ENCODE measurements at places on chromosomes 12 and 14. TPM values are rescaled to one million over a fixed set of nuclear protein-coding genes. Genes with fewer than 3 reads are reported as not detected.

Gene PPP4R4
- total RNA-seq: 0.31 TPM

DNA sequence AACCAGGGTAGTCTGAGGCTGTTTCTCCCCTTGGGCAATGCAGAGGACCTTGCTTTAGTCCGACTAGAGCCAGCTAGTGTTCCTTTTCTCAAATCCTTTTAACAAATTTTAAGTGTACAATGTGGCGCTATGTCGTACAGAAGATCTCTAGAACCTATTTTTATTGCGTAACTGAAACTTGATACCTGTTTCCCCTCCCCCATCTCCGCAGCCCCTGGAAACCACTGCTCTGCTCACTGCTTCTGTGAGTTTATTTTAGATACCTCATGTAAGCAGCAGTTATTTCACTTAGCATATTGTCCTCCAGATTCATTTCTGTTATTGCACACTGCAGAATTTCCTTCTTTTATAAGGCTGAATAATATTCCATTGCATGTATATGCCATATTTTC, 1092.3 kb downstream of the AACS start:
- DNase-seq: no peak

GRCh38 chr14:81401420-81402122, 1.4 kb upstream of the STON2 start:
- DNase-seq: no peak

Gene IL26
- not detected for total RNA-seq

GRCh38 chr12:115296613-115297198, 612.7 kb upstream of the TBX3 start:
- DNase-seq: no peak

DNA sequence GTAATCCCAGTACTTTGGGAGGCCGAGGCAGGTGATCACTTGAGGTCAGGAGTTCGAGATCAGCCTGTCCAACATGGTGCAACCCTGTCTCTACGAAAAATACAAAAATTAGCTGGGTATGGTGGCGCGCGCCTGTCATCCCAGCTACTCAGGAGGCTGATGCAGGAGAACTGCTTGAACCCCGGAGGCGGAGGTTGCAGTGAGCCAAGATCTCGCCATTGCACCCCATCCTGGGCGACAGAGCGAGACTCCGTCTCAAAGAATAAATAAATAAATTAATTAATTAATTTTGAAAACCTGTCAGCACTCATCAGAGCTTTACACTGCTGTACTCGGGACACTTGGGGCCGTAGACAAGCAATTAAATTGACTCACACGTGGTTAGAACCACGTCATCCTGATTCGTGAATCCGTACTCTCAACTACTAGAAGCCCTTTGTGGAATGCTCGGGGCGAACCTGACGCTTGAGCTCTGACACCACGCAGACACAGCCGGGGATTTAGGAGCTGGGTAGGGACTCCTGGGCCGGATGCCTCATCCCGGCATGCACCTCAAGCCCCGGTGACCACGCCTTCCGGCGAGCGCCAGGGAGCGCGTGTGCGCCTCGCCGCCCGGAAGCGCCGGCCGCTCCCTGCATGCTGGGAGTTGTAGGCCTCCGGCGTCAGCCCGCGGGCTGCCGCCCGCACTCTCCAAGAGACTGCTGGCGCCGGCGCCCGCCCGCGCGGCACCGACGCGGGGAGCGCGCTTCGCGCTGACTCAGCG, at the start of gene XPOT:
TSS of gene XPOT (plus strand) at position 686 of the 763 bp plus-strand sequence. CDS start 5,644 bp downstream, outside the sequence.
- peak; percentile 90 for DNase-seq

Gene TMEM132D
- total RNA-seq: 4.4 TPM

DNA sequence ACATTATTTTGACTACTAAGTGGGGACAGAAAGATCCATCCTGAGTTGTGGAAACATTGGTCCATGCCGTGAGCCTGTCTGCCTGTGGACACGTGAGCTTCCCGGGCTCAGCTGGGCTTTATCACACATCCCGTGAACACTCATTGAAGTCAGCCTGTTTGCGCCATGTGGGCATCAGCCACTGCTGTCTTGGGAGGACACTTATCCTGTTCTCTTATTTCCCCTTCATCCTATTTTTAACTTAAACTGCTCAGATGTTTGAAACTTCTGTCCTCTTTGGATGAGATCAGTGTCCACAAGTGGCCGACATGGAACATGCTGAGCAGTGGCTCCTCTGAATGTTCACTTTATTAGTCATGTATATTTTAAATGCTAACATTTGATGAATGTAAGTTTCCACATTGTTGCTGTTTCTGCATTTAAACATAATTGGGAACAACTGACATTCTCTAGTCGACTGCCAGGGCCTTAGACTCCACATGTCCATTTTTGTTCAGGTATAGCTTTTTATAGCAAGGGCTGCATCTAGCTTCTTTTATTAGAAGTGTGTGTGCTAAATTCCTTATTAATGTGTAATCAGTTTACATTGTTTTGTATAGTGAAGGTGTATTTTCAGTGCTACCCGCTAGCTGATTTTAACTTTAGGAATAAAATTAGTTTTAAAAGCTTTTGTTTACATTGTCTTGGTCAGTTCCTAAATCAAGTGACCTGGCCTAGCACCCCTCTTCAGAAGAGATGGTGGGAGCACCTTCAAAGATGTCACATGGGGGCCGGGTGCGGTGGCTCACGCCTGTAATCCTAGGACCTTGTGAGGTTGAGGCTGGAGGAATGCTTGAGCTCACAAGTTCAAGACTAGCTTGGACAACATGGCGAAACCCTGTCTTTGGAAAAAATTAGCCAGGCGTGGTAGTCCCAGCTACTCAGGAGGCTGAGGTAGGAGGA, 24.0 kb downstream of the RNF34 start:
- no peak for DNase-seq

Gene CISTR
- total RNA-seq: not detected

GRCh38 chr12:132955094-132956010, 754 bp downstream of the ZNF605 start:
- DNase-seq: peak; percentile 42

DNA sequence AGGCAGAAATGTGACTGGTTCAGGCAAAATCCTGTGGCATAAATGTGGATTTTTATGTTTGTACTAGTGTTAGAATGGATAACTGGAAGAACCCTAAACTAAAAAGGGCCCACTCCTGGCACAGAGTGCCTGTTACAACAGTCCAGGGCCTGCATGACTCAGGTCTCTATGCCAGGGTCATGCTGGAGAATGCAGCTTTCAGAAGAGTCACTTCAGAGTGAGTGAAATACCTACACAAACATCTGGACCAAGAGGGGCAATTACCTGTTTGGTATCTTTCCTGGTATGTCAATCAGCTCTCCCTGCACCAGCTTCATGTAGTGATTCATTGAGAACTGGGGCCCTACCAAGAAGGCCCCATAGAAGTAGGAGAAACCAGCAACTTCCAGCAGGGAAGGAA, 10.0 kb downstream of the EMG1 start:
- no peak for DNase-seq

GRCh38 chr14:85437148-85437547, 92.8 kb upstream of the FLRT2 start:
- no peak for DNase-seq

DNA sequence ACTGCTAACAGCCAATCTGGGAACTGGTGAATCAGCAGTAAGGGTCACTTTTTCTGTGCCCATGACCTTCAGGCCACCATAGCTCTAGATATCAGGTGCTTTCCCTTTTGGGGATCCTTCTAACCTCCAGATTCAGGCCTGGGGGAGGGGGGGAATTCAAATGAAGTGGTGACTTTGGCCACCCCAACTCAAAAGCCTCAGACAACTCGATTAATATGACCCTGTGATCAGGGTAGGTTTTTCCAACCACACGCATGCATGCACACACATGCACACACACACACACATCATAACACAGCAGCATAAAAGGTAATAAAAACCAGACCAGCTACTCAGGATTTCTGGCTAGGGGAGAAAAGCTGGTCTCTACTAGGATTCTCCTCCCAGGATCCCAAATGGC, 5.3 kb downstream of the TBX3 start:
- no peak for DNase-seq

Gene MIP
- total RNA-seq: 0.62 TPM

Gene GALNT4
- 3.3 TPM for total RNA-seq

Gene VRTN
- not detected for total RNA-seq

DNA sequence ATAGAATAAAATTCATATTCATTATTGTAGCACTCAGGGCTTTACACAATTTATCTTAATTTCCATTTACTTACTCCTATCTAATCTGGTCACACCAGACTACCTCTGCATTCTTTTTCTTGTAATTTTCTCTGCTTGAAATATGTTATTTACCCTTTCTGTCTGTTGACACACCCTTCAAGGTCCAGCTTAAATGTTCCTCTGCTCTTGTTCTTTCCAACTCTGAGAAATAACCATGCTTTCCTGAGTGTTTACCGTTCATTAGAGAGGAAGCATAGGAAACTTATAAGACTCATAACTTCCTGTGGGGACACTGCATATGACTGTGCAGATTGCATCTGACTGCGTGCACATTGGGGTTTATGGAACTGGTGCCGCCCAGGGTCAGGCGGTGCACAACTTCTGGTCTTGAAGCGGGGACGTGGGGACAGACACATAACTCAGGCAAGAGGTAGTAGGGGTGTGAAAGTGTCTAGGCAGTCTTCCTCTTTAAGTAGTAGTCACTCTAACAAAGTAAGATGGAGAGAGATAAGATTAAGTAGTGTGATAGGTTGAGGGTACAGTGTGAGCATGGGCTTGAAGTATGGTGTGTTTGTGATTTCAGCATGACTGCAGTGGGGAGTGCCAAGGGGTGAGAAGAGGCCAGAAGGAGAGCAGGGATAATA, 42.6 kb upstream of the FOXJ2 start:
- no peak for DNase-seq

Gene SLC8A3
- 48.7 TPM for total RNA-seq

DNA sequence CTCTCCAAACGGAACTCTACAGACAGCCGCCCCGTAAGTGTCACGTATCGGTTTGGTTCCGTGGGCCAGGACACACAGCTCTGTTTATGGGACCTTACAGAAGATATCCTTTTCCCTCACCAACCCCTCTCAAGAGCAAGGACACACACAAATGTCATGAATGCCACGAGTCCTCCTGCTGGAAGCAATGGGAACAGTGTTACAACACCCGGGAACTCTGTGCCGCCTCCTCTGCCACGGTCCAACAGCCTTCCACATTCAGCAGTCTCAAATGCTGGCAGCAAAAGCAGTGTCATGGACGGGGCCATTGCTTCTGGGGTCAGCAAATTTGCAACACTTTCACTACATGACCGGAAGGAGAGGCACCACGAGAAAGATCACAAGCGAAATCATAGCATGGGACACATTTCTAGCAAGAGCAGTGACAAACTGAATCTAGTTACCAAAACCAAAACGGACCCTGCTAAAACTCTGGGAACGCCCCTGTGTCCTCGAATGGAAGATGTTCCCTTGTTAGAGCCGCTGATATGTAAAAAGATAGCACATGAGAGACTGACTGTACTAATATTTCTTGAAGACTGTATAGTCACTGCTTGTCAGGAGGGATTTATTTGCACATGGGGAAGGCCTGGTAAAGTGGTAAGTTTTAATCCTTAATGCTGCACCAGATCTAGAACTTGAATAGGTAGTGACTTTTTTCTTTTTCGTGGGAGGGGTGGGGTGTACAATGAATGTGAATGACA, 69.7 kb downstream of the WDR20 start:
- peak; percentile 43 for DNase-seq

- DNase-seq: no peak
These were observed 19.5 kb upstream of the MGST1 start for GRCh38 chr12:16327963-16328362.

DNA sequence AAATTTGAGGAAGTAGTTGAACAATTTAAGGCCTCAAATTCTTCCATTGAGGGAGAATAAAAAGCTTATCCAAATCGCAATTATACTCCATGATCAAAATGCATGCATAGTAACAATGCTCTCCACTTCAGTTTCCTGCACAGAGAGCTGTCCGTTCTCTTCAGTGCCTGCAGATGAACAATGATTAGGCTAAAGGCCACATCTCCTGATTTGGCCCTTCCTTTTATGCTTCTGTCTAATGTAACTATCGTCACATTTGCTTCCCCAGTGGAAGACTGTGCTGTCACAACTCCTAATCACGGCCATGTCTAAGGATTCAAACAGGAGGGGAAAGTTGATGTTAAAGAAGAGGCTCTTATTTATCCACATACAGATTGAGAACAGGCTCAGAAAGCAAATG, 113.6 kb upstream of the NPAS3 start:
- no peak for DNase-seq

- DNase-seq: no peak
These were observed 33.7 kb upstream of the CCNT1 start for GRCh38 chr12:48750215-48750614.

Gene ADCY4
- total RNA-seq: 1.4 TPM

- no peak for DNase-seq
These were observed 98.1 kb downstream of the PIWIL1 start for GRCh38 chr12:130435826-130436225.

DNA sequence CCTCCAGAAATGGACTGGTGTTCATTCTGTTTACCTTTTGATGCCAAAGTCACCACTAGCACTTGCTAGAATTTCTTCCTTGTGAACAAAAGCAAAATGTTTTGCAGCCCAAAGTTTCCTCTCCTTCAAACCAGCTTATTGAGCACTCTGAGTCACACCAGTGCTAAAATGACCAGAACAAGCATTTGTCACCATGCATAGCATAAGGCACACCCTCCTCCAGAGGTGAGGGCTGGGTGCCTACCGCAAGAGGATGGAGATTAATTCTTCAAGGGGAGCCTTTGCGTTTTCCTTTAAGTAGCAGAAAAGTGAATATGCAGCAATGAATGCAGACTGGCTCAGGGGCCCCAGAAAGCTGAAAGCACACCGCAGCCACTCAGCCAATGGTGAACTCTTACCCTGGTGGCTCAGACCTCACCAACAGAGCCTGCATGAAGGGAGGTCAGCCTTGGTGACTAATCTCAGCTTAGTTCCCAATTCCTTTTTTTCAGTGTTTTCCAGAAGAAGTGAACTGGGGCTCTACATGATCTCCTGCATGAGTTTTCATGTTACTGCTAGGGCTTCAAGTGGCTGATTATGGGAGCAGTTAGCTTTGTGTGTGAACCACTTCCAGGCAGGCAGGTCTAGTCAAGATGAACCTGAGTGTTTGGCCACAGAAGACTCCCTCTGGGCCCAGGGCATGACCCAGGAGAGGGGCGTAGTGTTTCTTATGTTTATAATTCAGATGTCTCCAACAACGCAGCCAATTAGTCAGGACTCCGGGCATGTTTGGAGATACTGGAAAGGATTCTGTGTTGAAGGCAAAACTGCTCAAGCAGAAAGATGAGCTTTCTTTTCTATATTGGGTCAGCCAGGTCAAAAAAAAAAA, 96.3 kb downstream of the PAX9 start:
- DNase-seq: no peak

DNA sequence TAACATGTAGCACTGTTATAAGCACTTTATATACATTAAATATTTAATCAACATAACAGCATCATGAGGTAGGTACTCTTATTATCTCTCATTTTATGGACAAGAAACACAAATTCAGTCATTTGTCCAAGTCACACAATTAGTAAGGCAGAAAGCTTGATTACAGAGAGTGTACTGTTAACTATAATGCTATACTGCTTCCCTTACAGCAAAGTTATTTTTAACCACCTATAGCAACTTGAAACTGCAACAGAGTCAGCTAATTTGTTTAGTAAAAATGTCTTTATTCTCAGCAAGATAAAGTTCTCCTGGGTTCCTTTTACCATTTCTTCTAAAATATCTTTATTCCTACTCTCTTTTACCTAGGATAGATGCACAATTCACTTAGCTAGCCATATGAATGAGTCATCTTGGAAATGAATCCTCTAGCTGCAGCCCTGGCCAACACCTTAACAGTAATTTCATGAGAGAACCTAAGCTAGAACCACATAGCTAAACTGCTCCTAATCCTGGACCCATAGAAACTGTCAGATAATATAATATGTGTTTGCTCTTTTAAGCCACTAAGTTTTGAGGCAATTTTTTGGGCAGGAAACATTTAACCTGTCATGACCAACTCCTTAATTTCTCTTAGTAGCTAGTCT, 90.2 kb upstream of the HECTD1 start:
- DNase-seq: no peak

GRCh38 chr12:45427042-45427441, 211.1 kb downstream of the ANO6 start:
- no peak for DNase-seq
